Right ventricle myocardium inferior (tissue), 1 donor: ENCODE measurements at places on chromosomes 7 and 10.

GRCh38 chr7:95957510-95957909 is 185.2 kb downstream of the DYNC1I1 start:
- no peak for DNase-seq

DNA sequence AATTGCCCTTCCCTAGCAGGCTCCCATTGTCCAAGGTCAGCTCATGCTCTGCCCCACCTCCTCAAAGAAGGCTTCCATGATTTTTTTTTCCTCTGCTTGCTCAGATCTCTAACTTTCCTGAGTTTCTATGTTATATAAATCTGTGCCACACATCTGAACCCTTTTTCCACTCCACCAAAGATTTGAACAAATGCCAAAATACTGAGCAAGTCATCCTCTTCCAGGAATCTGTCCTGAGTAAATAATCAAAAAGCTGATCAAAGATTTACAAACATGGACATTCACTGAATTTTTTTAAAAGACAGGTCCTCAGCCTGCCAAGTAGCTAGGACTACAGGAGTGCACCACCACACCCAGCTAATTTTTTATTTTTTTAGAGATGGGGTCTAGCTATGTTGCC is 102.8 kb upstream of the ARID5B start:
- no peak for DNase-seq

GRCh38 chr10:76631884-76632766 is 1005.5 kb downstream of the KCNMA1 start:
- DNase-seq, result no peak

- DNase-seq, result peak; percentile 74
These were observed 228.7 kb upstream of the KLF6 start for GRCh38 chr10:4013651-4014121.

- no peak for DNase-seq
These were observed 282.2 kb downstream of the AGMO start for GRCh38 chr7:15279640-15280039.

DNA sequence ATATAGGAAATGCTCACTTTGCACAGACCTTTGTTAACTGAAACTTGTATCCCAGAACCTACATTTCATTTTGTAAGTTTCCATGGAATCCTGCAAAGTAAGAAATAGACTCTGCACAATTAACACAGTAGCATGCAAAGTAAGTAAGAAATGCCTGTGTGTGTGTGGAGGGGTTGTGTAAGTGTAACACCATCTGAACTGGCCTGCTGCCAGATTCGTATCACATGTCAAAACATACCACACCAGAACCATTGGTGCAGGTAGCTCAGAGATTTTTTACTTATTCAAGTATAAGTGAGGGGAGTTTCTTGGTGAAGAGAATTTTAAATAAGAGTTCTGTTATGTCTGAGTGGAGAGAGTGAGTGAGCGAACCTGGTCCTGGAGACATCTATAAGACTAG is 17.9 kb upstream of the DDX21 start:
- no peak for DNase-seq

DNA sequence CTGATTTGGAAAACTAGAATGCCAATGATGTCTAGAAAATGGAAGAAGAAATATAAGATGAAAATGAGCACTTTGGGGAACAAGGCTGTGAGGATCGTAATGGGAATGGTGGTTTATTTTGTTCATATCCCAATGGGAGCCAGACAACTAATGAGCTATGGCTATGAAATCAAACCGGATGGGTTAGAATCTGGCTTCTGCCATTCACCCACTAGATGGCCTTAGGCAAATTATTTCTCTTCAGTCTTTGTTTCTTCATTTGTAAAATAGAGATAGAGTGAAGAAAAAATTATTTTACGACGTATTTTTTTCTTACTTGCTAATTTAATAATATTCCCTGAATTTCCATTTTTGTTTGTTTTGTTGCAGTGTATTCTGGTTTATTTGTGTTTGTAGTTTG is 572.1 kb upstream of the IGFBP3 start:
- DNase-seq, result no peak

DNA sequence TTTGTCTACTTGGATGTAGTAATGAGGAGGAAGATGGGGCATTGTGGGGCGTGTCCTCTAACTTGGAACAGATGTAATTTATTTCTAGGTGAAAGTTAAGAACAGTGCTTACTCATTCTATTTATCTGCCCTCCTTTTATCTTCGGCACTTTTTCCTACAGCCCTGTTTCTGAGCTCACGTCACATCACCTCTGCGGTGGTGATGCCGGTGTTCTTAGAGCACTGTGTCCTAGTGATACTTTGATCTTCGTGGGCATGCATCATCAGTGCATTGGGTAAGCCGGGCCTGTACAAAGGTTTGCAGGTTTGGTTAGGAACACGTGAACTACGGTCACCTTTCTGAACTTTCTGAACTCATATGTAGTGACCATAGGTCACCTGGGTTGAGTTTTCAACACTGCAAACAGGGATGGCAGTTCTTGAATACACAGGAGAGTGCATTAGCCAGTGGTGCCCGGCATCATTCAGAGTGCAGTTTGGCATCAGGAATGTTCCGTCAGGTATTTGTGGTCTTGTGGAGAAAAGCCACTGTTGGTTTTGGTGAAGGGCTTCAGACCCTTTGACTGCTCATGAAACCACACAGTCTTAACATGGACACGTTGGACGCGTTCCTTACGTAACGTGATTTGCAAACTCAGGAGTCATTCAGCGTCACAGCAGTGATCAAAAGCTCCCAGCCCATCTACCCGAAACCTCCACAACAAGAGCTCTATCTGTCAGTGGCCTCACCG is 5.6 kb downstream of the POR start:
- no peak for DNase-seq

DNA sequence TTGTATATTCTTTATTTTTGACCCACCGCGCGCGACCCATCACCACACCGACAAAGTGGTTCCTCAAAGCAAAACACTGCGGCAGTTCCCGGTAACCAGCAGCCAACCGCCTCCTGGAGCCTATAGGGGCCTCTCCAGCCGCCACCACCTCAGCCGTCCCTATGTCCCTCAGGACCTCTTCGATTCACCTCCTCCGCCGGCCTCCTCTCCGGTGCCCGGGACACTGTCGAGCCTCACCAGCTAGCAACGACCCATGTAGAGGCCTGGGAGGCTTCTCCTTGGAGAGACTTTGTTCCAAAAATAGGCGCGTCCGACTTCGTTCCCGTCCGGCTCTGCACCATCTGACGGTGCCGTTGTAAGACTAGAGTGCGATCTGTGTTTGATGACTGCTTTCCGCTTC is 158.8 kb downstream of the HGF start:
- DNase-seq, result no peak

GRCh38 chr10:1634239-1634638 is 103.1 kb downstream of the ADARB2 start:
- no peak for DNase-seq

DNA sequence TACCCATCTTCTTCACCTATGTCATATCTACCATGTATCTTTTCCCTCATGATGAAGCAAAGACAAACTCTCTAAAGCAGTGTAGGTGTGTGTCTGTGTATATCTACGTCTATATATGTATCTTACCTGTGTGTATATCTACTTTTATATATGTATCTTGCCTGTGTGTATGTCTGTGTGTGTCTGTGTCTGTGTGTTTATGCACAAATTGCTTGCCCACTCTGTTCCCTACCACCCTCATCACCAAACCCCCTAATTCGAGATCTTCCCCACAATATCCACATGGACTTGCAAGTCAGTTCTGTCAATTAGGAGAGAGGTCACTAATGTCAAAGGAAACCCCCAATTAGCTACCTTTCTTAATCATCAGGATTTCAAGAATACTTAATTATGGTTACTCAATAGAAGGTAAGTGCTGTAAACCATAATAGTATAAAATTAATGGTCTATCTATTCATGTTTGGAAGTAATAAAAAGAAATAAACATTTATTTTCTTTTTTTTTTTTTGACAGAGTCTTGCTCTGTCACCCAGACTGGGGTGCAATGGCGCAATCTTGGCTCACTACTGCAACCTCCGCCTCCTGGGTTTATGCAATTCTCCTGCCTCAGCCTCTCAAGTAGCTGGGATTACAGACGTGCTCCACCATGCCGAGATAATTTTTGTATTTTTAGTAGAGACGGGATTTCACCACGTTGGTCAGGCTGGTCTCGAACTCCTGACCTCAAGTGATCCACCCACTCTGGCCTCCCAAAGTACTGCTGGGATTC is 43.6 kb downstream of the ANKRD61 start:
- DNase-seq, result no peak

GRCh38 chr10:81135851-81136250 is 598.1 kb downstream of the SH2D4B start:
- no peak for DNase-seq

DNA sequence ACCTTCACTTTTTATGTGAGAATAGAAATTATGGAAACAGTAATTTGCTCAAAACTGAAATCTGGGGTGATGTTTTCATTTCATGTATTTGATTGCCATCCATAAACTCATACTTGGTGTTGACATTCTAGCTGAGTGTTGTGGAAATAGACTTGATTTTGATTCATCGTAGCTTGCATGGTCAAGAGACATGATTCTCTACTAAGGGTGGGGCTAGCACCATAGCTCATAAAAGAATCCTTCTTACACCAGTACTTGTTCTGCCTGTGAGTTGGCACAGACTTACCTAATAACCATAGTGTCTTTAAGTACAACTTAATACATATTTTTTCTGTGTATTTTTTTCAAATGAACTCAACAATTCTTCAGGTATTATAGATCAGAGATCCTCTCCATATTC is 36.6 kb downstream of the RAB18 start:
- no peak for DNase-seq

DNA sequence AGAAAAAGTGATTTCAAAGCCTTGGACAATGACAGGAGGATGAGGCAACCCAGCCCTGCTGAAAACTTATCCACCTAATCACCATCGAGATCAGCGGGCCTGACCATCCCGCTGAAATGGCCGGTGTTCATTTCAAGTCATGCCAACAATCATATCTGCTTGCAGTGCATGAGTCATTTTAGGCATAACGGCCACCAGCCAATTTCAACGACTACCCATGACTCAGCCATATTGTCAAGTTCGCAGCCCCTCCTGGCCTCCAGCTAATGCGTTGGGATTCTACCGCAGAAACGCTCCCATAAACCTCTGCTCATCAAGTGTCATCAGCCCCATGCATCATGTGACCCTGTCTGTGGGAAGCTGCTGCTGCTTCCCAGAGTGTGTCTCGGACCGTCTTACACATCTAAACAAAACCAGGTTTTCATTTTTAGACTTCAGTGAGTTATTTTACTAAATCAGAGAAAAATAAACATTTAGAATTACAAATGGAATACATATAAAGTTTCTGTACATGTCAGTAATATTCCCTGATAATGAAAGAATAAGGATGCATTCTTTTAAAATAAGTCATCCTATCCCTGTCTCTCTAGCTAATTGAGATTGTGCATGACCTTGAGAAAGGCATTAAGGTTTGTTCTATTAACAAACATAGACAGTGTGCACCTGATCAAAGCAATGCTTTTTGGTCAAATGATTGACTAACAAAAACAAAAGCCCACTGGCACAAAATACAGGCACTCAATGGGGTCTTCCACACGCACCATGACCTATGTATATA is 188.9 kb downstream of the ADAM12 start:
- DNase-seq, result no peak
